Right hindlimb (tissue), 1 donor: ENCODE measurements at places on chromosomes 13 and 19.

- DNase-seq, result no peak
These were observed 11.0 kb upstream of the BBC3 start for GRCh38 chr19:47241919-47242577.

GRCh38 chr13:64471916-64472315, 2758.2 kb downstream of the PCDH9 start:
- DNase-seq, result no peak

DNA sequence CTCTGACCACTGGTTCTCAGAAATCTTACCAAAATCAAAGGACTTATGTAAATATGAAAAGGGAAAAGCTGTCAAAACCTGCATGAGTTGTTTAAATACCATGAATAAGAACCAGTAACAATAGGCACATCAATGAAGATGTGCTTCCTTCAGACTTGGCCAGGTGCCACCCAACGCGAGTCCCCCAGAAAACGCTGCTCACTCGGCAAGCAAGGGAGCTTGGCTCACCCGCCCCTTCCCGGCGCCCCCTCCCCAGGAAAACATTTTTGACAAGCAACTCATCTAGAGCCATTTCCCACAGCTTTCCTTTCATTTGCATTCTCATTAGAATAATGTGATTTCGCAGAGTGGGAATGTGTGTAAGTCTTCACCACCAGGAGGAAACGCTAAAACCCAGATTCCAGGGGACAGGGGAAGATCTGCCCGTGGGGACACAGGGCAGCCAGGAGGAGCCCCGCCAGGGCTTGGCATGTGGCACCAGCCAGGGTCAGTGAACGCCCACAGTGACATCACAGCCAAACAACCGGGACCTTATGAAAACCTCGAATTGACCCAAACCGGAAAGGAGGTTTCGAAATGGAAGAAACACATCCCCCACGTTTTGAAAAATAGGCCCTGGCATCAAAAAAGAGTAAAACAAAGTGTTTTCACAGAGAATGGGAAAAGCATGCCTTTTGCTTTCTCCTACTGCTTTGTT, 366.2 kb upstream of the TSHZ3 start:
- peak; percentile 23 for DNase-seq

DNA sequence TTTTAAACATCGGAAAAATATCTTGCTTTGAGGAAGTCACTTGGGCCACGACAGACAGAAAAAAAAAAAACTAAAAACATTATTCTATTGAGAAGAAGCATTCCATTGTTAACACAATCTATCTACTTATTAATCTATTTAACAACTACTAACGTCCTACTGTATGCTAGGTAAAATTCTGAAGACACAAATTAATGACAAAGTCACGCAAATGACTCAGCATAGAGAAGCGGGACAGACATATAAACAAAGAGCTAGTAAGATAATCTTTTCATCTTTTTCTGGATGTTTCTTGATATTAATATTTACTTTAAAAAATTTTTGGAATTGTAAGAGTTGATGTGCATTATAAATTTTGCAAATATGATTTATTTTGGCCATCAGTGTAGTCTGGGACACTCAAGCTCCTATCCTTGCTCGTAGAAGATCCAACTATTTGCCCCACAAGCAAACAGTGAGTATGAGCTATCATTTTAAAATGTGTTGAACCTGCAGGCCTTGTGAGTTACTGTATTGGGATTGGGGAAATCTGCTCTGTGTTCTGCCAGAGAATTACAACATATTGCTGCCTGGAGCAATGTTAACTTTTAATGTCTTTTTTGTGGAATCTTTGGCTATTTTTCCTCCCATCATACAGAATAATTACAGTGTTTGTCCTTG, 109.1 kb downstream of the PCDH9 start:
- DNase-seq, result no peak

DNA sequence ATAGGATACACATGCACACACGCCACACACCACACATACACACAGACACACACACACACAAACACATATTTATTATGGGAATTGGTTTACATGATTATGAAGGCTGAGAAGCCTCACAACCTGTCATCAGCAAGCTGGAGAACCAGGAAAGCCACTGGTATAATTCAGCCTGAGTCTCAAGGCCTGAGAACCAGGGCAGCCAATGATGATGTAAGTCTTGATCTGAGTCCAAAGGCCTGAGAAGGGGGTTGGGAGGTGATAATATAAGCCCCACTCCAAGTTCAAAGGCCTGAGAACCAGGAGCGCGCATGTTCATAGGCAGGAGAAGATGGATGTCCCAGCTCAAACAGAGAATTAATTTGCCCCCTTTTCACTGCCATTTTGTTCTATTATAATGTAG, 18.7 kb upstream of the SOX21 start:
- DNase-seq, result no peak
